ENCODE measurements at places on chromosomes 6 and 20.

- DNase-seq, result no peak
Observed at GRCh38 chr6:130136798-130137197, 86.0 kb downstream of the SAMD3 start.

GRCh38 chr6:29641430-29642148, 8.6 kb upstream of the GABBR1 start:
- no peak for DNase-seq

- no peak for DNase-seq
Observed at GRCh38 chr6:22353101-22353500, 56.3 kb upstream of the PRL start.

DNA sequence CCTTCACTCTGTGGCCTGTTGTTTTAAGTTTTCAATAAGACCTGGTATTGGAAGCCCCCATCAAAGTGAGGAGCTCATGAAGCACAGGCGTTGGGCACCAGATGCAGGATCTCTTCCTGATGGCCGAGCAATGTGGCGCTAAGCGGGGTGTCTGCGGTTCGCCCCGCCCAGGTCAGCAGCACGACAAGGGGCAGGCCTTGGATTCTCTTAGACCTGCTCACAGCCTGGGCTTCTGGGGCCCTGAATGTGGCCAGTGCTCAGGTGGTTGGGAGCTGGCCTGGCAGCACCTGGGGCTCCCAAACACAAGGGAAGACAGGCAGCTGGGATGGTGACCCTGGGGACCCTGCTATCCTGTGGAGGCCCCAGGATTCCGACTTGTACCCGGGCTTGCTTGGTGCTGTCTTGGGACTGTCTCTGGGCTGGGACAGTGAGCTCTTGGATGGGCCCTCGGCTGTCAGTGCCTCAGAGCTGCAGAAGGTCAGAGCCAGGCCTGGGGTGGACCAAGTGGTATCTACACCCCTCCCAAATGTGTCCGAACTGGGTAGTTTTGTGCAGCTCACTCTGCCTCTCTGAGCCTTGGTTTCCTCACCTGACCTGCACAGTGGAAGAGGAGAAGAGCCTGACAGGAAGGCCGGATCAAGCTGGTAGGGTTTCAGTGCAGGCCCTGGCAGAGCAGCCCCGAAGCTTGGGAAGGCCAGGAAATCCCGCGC, 69.1 kb downstream of the PHACTR3 start:
- DNase-seq, result no peak

DNA sequence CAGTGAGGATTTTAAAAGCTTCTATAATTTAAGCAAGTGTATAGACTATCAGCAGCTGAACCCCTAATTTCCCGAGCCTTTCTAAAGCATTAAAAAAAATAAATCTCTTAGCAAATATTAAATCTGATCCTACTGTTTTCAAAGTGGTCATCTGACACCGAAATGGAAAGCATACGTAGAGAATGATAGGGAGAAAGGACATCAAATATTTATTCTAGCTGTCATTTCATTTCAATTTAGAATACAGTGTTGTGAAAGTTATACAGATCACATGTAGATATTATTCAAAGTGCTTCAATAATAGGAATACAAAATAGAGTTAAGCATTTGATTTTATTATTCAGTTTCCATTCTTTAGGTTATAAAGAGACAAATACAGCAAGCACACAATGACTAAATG, 61.9 kb upstream of the PKIB start:
- DNase-seq, result no peak

DNA sequence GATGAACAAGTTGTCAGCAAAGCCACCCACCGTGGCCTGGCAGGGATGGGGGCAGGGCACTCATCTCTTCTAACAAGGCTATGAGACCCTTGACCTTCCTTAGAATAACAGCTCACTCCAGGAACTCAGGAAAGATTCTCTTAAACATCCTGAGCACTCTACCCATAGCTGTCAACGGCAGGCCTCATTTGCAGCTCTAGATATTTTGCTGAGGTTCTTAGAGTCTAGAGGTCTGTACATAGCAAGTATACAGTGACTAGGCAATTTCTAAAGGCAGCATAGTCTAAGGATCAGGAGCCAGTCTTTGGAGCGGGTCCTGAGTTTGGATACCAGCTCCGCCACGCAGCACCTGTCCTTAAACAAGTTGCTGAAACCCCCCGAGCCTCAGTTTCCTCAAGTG, 11.7 kb downstream of the TRERF1 start:
- DNase-seq, result no peak

GRCh38 chr6:41763470-41763869, 16.2 kb downstream of the FRS3 start:
- no peak for DNase-seq

DNA sequence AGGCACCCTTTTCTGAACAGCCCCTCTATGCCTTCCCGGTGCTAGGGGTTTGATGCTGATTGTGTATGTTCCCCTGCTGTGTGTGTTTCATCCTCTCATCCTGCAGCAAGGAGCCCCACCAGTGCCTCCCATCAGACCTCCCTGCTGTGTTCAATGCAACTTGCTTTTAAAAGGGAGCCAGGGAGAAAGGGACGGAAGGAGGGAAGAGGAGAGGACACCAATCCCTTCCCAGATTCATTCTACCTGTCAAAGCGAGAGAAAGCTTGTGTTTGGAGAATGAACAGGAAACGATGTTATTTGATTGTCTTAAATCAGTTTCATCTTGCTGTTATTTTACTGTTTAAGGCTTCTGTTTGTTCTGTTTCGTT, 259.2 kb downstream of the ADGB start:
- no peak for DNase-seq

DNA sequence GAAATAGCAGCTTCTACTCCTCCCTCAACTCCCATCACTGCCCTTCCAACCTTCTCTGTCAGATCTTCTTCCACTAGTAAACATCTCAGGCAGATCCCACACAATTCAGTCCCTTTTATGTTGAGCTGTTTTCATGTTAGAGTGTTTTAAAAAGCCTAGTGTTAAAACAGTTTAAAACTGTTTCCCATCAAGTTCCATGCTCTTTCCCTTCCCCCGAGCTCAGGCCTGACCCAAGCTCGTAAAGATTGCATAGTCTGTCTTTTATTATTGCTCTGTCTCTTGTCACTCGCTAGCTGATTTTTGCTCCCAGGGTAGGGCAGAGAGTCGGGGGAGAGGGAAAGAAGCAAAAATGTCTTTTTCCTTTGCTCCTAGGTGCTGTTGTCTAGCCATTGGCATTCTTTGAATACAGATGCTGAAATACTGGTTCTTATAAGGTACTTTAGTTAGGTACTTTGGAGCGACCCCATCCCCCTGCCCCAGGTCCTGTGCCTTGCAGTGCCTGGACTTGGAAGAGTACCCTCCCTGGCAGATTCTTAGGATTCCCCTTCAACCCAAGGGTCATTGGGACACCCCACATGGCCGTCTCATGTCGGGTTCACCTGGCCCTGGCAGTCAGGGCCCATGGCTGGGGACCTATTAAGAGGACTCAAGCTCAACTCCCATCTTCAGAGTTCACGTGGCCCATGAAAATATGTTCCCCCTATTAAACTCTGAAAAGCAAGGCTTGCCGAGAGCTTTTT, 101.2 kb upstream of the ARMC2 start:
- no peak for DNase-seq

- DNase-seq, result no peak
Observed at GRCh38 chr6:91082311-91082832, 495.5 kb upstream of the MAP3K7 start.

DNA sequence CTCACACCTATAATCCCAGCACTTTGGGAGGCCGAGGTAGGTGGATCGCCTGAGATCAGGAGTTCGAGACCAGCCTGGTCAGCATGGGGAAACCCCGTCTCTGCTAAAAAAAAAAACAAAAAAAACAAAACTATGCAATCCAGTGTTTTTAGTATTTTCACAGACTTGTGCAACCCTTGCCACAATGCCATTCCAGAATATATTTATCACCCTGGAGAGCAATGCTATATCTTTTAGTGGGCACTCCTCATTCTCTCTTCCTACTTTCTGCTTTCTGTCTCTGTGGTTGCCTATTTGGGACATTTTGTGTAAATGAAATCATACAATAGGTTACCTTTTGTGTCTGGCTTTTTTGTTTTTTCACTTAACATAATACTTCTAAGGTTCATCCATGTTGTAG, 39.1 kb upstream of the MROH8 start:
- no peak for DNase-seq

DNA sequence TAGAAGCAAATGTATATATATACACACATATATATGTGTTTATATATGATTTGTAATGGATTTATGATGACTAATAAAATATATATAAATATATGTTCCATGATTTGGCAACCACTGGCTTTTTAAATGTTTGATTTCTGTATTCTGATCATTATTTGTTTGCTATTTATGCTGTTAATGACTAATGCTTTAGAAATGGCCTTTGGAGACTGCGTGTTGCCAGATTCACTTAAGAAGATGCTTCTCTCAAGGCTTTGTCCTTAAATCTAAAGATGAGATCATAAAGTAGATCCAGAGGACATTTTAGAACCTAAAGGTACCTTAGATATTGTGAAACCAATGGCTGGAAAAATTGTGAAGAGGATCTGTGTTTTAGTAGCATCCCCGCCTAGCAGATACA, 116.0 kb upstream of the SUPT3H start:
- DNase-seq, result no peak

- no peak for DNase-seq
Observed at GRCh38 chr6:109790131-109790530, 99.0 kb downstream of the FIG4 start.

GRCh38 chr20:57346477-57346876, 4.6 kb upstream of the RAE1 start:
- DNase-seq, result peak; percentile 40

DNA sequence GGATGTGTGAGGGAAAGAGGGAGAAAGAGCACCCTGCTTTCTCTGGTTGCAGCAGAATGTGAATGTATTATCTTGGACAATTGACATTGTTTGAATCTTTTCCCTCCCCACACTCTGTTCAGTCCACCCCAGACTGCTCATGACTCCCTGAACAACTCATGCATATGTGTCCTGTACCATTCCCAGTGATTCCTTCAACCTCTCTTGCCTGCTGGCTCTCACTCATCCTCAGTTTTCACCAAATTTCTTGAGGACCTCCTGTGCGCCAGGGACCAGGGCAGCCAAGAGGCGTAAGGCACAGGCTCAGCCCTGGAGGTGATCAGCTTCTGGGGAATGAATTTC, 5.4 kb downstream of the NOX3 start:
- no peak for DNase-seq

GRCh38 chr20:21981179-21981578, 275.7 kb downstream of the PAX1 start:
- DNase-seq, result no peak

DNA sequence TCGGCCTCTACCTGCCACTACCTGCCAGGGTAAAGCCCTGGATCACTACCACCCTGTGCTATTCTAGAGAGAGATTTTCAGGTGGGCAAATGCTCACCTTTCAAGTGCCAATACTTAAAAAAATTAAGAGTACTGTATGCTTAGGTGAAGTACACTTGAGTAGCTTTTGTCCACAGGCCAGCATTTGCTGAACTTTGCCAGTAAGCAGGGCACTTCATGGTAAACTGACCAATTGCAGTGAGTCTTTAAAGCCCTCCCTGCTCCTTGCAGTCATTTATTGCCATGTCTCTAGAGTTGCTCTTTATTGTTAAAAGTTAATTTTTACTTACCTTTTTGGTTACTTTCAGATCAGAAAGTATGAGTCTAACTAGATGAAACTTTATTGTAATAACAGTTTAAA, 58.5 kb downstream of the PLAGL1 start:
- no peak for DNase-seq

GRCh38 chr6:121733234-121733633, 297.8 kb downstream of the GJA1 start:
- no peak for DNase-seq

- no peak for DNase-seq
Observed at GRCh38 chr6:135675862-135676261, 175.6 kb upstream of the PDE7B start.

DNA sequence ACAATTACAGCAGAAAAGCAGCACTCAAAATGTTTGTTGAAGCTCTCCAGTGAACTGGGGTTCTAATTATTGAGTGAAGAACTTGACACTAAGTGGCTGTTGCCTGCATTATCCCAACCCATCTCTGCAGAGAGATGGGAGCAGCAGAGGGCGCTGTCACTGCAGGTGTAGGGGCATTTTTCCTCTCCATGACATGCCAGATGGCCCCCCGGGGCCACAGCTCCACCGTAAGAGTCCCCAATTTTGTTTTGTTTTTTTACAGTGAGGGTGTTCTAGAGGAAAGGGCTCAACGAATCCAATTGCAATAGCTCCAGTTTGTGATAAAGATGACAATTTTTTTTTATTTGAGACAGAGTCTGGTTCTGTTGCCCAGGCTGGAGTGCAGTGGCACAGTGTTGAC, 1.9 kb upstream of the FUCA2 start:
- no peak for DNase-seq

DNA sequence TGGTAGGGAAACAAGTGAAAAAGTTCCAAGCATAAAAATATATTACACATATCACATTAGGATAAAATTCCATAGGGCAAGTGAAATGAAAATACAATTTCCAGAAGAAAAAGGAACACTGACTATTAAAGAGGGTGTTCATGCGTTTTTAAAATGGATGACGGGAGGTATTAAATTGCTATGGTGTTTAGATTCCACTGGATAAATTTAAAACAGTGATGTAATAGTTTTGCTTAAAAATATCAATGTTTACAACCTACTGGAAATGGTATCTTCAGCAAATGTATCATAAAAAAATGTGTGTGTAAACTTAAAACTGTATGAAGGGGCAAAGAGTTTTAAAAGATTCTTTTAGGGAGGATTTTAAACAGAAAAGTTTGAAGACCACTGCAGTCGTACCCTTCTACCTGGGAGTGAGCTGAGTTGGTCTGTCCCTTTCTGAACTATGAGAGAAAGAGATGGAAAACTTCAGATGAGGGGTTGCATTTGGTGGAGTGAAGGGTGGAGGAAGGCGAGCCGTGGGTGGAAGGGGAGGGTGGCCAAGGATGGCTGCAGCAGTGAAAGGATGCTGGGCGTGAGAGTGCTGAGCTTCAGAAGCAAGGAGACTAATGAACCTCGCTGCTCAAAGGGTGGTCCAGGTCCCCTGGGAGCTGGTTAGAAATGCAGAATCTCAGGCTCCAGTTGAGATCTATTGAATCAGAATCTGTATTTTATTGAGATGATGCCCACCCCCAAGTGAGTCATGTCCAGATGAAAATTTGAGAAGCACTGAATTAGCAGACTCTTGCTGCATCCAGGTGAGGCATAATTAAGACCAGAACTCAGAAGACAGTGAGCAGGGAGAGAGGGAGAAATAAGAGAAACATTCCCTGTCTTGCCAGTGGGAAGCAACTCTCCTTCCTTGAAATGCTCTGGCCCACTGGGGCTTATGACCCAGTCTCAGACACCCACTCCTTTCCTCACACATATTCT, 54.5 kb upstream of the MRPS10 start:
- no peak for DNase-seq

- DNase-seq, result no peak
Observed at GRCh38 chr6:29958921-29959320, 16.6 kb downstream of the HLA-A start.

DNA sequence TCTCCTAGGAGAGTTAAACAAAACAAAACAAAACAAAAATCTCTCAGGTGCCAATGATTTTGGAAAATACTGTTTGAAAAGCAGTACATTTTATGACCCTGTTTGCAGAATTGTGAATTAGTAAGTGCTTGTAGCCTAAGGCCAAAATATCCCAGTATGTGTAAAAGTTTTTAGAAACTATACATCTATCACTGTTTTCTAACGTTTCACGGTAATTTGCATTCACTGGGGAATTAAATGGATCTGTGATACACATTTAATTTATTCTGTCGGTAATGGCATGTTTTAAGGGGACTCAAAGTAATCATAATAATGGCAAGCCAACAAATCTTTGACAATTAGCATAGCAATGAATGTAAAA, 95.6 kb upstream of the FAM184A start:
- no peak for DNase-seq
